Kidney epithelial cell (primary cell): ENCODE measurements at places on chromosomes 12 and 14.

- no peak for DNase-seq
Measured at GRCh38 chr12:3197131-3197818, 120.1 kb downstream of the TSPAN9 start.

GRCh38 chr12:79439175-79439825 lies 251.5 kb downstream of the PAWR start:
- DNase-seq: no peak

DNA sequence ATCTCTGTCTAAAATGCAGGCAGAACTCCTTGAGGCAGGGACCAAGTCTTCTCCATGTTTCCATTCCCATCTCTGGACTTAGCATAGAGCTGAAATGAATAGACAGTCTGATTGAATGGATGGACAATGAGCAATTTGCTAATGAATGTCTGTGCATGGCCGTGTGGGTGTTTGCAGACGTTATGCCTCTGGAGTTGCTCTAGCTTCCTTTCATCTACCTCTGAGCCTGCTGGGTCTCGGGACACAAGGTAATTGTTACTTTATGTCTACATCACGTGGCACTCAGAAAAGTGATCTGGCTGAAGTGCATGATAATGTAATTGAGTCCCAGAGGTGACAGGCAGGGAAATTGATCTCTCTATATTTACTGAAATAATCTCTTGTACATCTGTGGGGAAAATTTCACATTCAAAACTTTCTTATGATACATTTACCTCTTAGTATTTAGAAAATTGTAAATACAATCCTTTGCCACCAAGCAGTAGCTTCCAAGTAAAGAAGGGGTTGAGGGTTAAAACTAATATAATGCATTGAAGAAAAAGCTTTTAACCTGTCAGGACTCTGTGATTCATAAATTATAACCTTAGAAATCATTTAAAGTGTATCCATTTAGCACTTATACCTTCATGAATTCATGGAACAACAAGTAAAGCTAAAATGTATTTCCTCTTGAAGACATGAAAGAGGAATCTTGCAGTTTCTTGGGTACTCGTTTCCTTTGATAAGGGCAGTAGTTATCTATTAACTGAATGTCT lies 424.1 kb downstream of the APAF1 start:
- no peak for DNase-seq

GRCh38 chr12:14957551-14958168 lies 3.7 kb downstream of the ARHGDIB start:
- no peak for DNase-seq

DNA sequence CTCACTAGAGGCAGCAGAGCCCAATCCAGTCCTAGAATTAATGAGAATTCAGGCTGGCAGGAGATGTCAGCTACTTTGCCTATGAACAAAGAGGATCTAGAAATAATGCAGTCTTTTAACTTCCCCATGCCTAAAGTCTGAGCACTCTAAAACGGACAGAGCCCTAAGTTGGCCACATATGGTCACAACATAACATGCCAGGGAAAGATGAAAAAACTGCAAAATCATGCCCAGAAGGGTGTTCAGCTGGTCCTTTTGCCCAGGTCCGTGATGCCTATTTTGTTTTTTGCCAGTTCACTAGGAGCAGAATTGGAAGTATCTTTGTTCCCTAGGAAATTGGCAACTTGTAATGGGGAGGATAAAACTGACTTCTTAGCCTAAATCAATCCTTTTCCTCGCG lies 20.3 kb upstream of the LMNTD1 start:
- no peak for DNase-seq

DNA sequence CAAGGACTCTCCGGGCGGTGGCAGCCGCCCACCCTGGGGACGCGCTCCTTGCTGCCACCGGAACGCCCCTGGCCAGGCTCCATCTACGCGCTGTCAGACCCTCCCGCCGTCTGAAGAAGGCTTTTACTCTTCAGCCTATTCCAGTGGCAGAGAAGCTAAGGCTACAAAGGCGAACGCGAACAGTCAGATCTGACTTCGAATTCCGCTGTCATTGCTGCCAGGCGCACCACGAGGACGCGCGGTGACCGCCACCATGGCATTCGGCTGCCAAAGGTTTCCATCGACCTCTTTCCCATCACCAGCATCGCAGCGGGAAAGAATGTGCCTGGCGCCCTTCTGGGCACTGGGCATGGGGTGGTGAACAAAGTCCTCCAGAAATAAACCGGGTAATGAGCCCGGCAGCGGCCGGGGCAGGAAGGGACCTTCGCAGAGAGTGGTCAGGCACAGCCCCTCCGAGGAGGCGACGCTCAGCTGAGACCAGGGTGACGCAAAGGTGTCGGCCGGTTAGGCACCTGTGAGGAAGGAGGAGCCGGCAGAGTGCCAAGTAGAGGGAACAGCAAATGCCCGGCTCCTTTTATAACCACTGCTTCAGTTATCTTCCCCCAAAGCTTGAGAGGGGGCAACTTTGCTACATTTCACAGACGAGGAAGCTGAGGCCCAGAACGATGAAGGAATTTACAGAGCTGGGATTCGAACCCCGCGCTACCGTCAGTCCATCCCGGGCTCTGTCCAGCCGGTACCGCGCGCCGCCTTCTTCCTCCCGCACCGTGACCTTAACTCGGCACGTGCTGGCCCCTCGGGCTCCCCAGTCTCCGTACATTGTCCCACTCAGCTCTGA lies 1.9 kb upstream of the RFX4 start:
- no peak for DNase-seq

DNA sequence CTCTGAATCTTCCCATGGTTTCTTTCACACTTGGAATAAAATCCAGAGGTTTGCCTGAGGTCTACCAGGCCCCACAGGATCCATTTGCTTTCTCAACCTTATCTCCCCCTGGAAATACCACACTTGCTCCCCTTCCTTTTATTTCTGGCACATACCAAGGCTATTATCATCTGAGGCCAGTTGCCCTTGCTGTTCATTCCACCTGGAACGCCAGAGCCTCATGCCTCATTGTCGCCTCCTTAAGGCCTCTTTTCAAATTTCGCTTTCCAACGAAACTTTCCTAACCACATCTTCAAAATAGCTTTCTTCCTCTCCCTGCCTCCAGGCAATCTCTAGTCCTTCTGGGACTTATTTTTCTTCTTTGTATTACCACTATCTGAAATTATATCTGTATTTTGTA lies 11.2 kb upstream of the LRIG3 start:
- no peak for DNase-seq

- DNase-seq: peak; percentile 51
Measured at GRCh38 chr12:90938451-90938850, 16.5 kb downstream of the CCER1 start.

- DNase-seq: no peak
Measured at GRCh38 chr12:3882896-3883564, 9.8 kb upstream of the PARP11 start.

GRCh38 chr12:123498126-123498825 lies 35.2 kb downstream of the RILPL1 start:
- DNase-seq: no peak

DNA sequence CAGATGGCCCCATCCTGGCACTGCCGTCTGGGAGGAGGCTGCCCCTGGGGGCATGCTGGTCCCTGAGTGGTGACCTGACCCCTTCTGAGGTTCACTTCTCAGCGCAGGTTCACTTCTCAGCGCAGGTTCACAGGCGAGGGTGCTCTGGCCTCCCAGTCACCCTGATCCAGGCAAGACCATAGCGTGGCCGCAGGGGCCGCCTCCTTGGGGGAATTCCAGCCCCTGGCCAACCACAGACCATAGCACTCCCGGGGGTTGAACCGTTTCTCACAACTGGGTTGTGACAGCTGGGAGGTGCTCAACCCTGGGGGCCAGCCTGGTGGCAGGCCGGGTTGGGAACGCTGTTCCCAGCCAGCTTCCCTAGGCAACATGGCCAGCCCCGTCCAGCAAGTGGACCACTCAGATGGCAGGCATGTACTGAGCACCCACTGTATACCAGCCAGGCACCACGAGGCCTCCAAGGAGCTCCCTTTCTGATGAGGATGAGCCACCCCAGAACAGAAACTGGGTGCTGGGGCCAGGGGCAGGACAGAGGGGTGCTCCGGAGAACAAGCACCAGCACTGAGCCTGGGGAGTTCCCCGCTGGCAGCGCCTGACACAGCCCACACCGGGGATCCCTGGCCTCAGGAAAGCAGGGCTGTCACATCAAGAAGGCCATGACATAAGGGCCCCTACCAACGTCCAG lies 28.3 kb upstream of the ZFP36L1 start:
- no peak for DNase-seq

GRCh38 chr14:51592836-51593235 lies 58.9 kb upstream of the FRMD6 start:
- DNase-seq: no peak

DNA sequence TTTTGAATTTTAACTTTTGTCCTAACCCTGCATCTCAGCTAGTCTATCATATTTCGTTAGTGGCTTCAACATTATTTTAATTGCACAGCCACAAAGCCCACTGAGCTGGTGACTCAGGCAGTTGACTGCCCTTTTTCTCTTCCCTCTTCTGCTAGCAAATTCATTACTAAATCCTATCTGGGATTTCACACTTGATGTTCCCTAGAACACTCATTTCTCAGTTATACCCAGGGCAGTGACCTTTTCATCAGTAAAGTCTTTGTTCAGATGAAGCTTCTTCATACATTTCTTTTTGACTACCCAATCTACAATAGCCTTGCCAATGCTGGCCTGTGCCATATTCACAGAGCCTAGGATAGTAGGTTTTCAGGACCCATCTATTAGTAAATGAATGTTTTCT lies 107.0 kb downstream of the ATXN7L3B start:
- DNase-seq: no peak

DNA sequence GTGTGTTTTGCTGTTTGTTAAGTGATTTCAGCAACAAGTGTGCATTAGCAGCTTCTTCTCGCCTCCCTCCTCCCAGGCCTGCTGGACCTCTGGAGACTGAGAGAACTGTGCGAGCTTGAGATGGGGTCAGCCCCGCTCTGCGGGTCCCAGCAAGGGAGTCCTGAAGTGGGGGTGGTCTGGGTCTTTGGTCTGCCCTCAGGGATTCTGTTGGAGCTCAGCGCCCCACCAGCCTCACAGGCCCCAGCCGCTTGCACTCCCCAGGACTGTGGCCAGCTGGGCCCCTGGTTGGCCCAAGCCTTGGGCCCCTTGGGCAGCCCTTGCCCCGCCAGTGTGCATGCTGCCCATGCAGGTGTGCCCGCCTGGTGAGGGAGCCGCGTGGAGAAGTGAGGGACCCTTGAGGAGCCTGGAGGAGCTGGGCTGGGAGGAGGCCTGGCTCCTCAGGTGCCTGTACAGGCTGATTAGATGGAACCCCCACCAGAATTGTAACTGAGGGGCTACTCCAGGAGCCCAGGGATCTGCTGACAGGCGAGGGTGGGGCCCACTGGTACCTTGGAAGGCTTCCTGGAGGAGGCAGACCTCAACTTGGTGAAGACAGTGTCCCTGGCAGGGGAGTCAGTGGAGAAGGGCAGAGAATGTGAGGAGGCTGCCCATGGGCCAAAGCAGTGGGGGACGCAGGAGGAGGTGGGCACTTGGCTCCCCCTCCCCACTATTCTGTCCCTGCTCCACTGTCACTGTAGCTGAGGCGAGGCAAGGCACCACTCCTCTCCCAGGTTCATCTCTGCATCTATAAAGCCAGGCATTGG lies 56.7 kb downstream of the BEGAIN start:
- no peak for DNase-seq

DNA sequence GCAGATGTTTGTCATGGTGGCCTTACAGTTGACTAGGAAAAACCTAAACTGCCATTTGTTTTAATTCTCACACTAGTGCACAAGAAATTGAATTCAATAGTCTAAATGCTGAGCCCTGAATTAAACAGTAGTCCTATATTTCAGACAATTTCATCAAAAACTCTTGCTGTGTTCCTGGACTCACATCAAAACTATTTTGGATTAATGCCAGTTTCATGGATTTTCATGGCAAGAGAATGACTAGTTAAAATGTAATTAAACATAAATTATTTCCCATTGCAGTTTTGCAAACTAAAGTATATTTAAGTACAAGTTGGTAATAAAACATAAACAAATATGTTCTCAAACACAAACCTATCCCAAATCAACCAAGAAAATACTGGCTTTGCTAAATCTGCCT lies 468.0 kb upstream of the PRICKLE1 start:
- DNase-seq: no peak

DNA sequence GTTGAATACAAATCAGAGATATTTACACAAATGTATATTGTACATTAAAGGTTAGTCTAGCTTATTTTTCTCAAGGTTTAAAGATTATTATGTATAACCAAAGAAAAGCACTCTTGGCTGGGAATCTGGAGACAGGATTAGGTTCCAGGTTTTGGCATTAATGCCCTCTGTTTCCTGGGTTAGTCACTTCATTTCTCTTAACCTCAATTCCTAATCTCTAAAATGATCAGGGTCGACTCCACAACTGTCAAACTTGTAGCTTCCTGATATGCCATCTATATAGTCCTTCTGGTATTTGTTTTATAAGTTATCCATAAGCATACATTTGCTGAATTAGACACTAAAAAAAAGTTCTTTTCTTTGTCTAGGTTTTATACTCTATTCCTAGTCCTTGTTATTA lies 2.6 kb downstream of the ITPR2 start:
- DNase-seq: no peak

DNA sequence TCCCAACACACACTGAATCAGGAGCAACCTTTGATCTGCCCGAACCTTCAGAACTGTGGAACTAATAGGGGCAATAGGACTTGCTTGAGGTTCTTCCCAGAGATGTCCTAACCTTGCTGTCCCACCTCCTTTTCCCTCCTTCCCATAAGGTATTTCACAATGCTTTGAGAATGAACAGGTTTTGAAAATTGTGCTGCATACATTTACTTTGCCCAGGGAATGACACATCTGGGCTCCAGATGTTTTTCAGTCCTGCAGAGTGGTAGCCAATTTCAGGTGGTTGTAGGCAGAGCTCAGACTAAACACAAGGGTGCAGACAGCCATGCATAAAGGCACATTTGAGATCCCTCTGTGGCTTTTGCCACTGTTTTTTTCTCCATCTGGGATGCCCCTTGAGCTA lies 206.7 kb upstream of the PWP1 start:
- no peak for DNase-seq

- DNase-seq: no peak
Measured at GRCh38 chr14:93905623-93906022, 21.5 kb upstream of the FAM181A start.

DNA sequence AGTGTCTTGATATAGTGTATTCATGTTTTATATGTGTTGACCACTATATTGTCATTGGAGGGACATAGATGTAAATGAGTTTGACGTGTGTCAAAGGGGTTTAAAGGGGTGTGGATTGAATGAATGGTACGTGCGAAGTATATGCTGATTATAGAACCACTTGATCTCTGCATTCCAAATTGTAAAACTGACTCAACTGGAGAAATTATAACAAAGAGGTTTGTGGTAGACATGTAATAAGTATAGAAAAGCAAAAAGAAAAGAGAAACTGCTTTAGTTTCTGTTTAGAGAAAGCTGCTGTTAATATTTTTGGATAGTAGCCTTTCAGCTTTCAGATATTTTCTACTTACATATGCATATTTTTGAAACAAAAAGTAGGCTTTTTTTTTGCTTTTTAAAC lies 8.9 kb upstream of the MYRFL start:
- DNase-seq: no peak

- no peak for DNase-seq
Measured at GRCh38 chr14:23346693-23347405, 5.8 kb downstream of the SLC22A17 start.

DNA sequence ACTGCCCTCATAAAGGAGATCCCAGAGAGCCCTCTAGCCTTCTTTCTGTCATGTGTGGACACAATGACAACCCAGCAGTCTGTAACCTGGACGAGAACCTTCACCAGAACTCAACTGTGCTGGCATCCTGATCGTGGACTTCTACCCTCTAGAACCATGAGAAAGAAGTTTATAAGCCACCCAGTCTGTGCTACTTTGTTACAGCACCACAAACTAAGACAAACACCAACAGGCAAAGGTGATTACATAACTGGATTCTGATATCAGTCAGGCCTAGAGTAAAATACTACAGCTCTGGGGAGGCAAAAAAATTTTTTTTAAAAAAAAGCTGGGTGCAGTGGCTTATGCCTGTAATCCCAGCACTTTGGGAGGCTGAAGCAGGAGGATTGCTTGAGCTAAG lies 18.5 kb downstream of the TM7SF3 start:
- no peak for DNase-seq
